ENCODE measurements at places on chromosomes 12 and 14.

DNA sequence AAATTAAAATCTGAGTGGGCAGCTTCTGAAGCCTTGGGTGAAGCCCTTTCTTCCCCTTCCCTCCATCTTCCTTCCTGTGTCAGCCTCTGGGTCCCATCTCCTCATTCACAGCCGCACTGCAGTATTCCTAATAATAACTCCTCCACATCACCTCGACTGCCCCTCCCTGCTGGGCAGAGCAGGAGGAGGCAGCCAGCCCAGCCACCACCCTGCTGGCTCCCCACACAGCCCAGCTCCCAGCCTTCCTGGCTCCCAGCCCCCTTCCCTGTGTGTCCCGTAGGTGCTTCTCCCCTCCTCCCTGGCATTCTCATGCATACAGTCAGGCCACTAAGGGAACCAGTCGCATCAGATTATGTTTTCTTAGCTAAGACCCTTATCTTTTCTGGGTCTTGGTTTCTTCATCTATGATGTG lies 3.7 kb downstream of the IFFO1 start:
- no peak for DNase-seq

DNA sequence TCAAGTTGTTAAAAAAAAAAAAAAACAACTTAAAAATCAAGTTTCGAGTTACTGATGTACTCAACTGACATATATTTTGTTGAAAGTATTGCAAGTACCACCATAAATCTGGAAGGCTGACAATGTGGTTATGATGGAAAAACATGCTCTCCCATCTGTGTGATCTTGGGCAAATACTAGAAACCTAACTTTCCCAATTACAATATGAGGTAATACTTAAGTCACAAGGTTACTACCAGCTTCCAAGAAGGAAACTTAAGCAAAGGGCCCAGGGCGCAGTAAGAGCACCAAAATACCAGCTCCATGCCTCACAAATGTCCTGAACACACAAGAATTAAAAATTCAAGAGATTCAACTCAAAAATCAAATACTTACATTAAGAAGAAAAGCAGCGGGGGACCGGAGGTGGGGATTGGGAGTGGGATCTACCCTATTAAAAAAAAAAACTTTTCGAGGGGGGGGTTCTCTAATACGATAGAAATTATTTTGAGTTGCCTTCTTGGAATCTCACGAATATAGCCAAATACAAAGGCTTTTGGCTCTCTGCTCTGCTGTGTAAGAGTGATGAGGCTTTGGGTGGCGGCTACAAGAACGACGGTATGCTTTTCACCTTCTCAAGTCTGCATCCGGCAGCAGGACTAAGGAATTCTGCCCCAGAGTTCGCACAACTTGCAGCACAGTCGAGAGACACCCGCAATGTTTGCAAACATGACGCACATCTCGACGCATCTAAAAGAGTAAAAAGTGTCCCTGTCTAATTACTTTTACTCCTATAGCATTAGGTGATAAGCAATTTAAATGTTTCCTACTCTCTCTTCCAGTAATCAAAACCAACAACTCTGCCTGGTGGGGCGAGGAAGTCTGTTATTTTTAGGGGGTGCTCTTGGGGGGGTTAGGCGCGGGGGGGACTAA lies 1.1 kb downstream of the SAV1 start:
- no peak for DNase-seq

DNA sequence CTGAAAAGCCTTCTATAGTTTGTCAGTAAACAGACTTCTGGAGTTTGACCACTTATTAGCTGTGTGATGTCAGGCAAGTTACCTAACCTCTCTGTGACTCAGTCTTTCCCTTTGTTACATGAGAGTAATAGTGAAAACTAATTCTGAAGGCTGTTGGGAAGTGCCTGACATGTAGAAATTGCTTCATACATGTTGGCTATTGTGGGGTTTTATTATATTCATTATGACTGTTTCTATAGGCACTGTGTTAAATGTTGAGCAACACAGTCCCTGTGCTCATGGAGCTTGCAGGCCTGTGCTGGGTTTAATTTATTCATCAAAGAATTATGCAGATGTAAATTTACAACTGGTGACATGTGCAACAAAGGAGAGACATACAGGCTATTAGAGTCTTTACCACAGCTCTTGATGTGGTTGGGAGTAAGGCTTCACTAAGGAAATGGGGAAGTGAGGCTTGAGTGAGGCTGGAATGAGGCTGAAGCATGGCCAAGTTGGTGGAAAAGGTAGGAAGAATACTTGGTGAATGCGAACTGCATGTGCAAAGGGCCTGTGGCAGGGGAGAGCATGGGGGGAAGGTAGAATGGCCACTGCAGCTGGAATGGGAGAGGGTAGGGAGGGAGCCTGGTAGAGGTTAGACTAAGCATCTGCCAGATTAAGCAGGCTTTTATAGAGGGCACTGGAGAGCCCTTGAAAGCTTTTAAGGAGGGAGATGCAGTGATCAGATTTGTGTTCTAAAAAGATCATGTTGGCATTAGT lies 236.4 kb upstream of the CRY1 start:
- DNase-seq: no peak

DNA sequence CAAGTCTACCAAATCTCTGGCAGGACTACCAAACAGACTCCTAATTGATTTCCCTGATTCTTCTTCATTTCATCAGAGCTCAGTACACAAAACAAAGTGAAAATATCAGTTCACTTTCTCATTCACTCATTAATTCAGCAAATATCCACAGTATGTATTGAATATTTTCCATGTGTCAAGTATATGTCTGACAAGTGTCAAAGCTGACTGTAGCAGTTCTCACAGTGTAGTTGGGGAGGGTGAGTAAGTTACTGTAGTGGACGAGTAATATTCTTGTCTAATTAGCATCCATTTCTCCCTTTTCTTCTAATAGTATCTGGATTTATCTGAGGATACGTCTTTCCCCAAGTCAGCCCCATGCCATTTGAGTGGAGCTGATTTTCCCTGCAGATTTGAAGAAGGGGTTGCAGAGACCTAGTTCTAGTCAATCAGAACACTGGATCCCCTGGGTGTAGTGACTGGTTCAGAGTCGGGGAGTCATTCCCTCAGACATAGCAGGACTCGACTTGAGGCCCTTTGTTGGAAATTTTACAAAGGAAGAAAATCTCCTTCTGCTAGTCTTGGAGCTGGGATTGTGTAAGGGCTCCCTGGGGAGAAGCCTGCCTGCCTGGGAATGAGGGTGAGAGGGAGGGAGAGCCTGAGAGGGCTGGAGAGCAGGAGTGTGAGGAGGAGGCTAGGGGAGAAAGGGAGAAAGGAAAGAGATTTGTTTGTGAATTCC lies 51.4 kb downstream of the GRIP1 start:
- no peak for DNase-seq

DNA sequence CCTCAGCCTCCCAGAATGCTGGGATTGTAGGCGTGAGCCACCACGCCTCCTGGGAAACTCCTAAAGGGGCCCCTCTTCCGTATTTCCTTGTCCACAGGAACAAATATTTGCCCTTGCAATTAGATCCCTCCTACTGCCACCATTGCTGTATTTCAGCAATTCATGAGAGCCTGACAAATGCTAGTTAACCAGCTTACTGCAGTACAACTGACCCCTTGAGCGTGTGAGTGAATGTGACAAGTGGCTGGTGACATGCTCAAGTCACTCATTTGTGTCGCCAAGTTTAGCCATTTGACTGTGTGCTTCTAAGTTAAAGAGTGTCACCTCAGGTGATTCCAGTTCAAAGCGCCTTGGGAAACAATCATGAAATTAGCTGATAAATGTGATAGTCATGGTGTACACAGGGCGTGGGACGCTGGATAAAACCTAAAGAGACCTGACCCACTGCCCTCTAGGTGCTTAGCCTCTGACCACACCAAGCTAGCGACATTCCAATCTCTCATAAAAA lies 56.1 kb upstream of the MAP1LC3B2 start:
- DNase-seq: no peak

DNA sequence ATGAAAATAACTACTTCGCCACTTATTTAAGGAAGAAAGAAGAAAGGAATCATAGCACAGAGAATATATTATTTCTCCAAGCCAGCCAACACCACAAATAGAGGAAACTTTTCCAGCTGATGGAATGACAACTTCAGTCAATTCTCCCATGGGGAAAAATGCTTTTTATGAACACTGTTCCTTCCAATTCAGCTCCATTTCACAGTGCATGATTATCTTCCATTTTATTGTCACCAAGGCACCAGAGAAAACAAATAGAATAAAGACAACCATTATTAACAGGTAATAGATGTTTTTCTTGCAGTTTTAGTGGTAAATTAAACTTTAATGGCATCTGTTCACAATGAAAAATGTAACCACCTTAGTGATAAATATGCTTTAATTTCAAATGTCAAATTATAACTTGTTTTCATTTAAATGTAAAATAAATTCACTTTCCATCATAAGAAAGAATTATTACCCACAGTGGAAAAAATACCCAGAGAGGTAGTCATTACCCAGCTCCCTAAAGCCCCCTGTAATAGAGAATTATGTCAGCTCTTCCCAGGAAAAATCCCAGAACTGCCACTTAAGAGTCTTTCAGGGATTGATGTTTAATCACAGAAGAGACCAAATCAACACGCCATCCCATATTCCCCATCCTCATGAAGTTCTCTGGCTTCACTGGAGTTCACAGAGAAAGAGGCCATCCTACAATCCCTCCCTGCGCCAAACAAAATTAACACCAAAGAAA lies 828.3 kb upstream of the TMEM132C start:
- no peak for DNase-seq

GRCh38 chr14:71523630-71524319 lies 408.5 kb upstream of the RGS6 start:
- no peak for DNase-seq

GRCh38 chr12:6104027-6104426 lies 20.4 kb downstream of the VWF start:
- DNase-seq: no peak

- no peak for DNase-seq
Observed at GRCh38 chr14:101979666-101980065, 15.3 kb downstream of the DYNC1H1 start.

- no peak for DNase-seq
Observed at GRCh38 chr12:51850965-51851299, 2.4 kb upstream of the FIGNL2 start.

GRCh38 chr12:104649217-104649824 lies 192.6 kb downstream of the CHST11 start:
- DNase-seq: no peak

GRCh38 chr12:115322275-115322674 lies 638.3 kb upstream of the TBX3 start:
- DNase-seq: no peak

- DNase-seq: no peak
Observed at GRCh38 chr12:127263621-127264020, 1003.3 kb upstream of the TMEM132C start.

GRCh38 chr12:6148061-6148460 lies 23.6 kb upstream of the VWF start:
- no peak for DNase-seq

DNA sequence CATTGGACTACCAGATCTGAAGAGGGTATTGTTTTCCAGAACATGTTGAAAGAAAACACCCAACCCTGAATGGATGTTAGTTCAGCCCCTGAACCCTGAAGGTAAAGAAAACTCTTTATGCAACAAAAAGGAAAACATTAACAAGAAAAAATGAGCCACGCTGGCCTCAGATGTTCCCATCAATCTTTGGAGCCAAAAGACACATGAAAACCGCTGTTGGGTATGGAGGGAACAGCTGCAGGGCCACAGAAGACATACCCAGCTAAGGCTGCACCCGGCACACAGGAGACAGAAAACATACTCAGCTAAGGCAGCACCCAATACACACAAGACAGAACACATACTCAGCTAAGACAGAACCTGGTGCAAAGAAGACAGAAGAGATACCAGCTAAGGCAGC lies 51.3 kb upstream of the GALNT9 start:
- DNase-seq: no peak

GRCh38 chr14:97843066-97843465 lies 1045.9 kb downstream of the VRK1 start:
- DNase-seq: no peak

DNA sequence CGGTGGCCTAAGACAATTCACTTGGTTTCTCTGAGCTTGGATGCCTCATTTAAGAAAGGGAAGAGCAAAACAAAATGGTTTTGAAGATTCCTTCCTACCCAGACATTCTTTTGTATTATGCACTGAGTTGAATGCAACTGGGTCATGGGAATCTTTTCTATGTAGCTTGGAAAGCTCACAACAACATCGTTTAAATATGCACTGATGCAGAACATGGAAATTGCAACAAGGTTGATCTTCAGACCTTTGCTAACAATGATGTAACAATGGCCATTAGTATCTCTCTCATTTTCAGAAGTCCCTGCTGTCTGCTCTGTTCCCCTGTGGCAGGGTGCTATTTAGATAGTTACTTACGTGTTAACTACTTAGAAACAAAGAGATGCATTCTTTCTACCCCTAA lies 30.1 kb upstream of the IGF1 start:
- no peak for DNase-seq

- no peak for DNase-seq
Observed at GRCh38 chr14:71270111-71270510, 362.9 kb downstream of the PCNX1 start.

- no peak for DNase-seq
Observed at GRCh38 chr14:104728631-104729030, 4.6 kb downstream of the ADSS1 start.

- no peak for DNase-seq
Observed at GRCh38 chr12:127340381-127340780, 926.6 kb upstream of the TMEM132C start.

- no peak for DNase-seq
Observed at GRCh38 chr12:63042646-63043045, 107.7 kb upstream of the PPM1H start.

DNA sequence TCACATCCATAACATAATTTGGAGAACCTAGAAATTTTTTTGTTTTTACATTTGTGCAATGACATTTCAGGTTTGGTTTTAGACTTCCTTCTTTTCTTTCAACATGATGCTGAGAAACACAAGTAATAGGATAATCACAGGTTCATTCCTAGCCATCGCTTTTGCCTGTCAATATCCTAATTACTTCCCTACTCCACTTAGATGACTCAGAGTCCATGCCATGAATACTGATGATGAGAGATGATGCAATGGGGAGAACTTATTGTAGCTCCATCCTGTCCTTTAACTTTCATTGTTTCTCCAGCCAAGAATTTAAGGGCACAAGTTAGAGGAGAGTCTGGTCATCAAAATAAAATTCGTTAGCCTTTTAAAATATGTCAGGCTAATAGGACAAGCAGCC lies 101.3 kb downstream of the PTPRO start:
- DNase-seq: no peak

- DNase-seq: no peak
Observed at GRCh38 chr14:101102875-101103274, 199.4 kb upstream of the RTL1 start.

DNA sequence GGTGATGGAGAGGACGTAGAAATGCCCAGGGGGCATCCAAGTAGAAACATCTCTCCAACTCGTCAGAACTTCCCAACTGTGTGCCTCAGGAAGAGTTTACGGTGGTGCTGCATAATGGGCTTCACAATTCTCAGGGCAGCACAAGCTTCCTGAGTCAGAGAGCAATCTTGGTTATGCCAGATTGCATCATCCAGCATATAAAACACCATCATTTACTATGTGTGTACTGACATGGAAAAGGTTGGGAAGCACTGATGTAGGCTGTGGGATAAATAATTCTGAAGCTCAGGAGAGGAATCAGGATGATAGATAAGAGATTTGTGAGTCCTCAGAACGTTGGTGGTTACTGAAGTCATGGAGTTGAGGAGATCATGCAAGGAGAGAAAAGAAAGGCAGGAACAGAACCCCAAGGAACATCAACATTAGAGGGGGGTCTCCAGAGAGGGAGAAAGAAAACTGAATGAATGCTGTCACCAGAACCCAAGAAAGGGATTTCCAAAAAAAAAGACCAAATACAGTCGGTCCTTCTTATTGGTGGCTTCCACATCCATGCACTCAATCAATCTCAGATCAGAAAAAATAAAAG lies 4.7 kb upstream of the NCKAP5L start:
- DNase-seq: no peak
